HS-5 (cell line): ENCODE measurements at places on chromosomes 7 and 10.

DNA sequence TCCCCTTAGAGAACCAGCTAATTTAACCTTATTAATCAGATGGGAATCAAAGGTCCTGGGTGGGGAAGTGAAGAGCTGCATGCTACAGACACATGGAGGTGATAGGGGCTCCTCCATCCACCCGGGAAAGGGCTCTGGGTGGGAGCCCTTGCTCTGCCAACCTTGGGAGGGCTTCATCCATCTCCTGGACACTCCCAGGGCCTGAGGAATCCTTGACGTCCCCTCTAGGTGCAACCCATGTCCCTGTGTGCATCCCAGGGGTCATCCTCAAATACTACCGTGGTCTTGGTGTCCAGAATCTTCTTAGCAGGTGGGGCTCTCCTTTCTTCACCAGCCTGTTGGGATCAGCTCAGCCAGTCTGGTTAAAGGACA lies 55.4 kb upstream of the IGFBP3 start:
- DNase-seq: no peak

DNA sequence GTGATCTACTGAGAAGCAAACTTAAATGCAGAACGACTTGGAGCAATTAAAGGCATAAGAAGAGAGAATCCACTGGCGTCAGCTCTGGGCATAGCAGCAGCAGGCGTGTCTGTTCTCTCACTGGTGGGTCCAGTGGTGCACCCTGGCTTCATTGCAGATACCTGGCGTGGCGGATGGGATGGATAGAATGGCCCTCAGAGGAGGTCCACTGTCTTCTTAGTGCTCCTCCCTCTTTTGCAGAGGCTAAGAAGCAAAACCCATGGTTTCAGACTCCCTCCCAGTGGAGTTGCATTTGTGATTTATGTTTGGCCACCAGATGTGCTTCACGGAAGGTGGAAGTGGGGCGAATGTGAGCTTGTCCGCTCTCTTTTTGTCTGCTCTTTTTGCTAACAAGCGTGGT lies 28.4 kb upstream of the PRKAG2 start:
- DNase-seq: no peak

DNA sequence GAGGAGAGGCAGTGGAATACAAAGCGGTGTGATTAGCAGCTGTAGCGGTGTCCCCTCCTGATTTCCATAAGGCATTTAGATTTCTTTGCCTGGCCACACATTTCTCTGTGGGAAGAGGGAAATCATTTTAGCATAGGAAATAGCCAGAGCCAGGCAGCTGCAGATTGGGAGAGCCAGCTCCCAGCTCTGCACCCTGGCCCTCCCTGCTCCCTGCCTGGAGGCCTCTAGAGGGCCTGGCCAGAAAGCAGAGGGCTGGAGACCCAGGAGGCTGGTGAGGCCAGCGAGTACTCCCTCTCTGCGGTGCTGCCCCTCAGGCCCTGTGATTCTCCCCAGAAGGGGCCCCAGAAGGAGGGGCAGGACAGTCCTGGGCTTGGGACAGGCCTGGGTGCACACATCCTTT lies 85.7 kb downstream of the C10orf105 start:
- DNase-seq: no peak

GRCh38 chr7:50404392-50404791 lies 45.8 kb downstream of the FIGNL1 start:
- DNase-seq: no peak
